Stimulated activated CD4-positive, alpha-beta T cell treated with anti-CD3 and anti-CD28 coated beads, Interleukin-1b, Interleukin-23, amount 100 ng/mL, for 1 hour (primary cell): ENCODE measurements at places on chromosomes 1 and 21.

DNA sequence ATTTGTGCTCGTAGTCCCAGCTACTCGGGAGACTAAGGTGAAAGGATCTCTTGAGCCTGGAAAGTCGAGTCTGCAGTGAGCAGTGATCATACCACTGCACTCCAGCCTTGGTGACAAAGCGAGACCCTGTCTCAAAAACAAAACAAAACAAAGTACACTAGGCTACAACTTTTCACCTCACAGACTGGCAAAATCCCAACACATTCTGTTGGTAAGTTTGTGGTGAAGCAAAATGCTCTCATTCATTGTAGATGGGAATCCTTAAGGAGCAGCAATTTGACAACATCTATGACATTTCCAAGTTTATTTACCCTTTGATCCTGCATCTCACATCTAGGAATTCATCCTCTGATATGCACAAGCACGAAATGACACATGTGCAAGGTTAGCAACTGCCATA is 20.2 kb upstream of the SLC1A7 start:
- DNase-seq: no peak

- no peak for DNase-seq
Measured at GRCh38 chr1:118981436-118981835, 6.7 kb downstream of the TBX15 start.

GRCh38 chr1:232912845-232913580 is 37.4 kb upstream of the NTPCR start:
- no peak for DNase-seq

DNA sequence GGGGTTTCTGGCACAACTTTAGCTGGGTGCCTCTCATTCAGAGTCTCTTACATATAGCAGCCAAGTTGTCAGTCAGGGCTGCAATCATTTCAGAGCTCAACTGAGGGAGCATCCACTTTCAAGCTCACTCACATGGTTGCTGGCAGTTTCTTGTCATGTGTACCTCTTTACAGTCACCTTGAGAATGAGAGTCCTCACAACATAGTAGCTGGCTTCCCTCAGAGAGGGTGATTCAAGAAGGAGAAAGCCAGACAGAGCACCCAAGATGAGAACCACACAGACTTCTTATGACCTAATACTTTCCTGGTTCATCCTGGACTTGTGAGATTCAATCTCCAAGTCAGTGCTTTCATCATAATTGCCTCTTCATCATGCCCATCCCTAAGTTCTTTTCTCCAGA is 57.2 kb downstream of the DPT start:
- no peak for DNase-seq

DNA sequence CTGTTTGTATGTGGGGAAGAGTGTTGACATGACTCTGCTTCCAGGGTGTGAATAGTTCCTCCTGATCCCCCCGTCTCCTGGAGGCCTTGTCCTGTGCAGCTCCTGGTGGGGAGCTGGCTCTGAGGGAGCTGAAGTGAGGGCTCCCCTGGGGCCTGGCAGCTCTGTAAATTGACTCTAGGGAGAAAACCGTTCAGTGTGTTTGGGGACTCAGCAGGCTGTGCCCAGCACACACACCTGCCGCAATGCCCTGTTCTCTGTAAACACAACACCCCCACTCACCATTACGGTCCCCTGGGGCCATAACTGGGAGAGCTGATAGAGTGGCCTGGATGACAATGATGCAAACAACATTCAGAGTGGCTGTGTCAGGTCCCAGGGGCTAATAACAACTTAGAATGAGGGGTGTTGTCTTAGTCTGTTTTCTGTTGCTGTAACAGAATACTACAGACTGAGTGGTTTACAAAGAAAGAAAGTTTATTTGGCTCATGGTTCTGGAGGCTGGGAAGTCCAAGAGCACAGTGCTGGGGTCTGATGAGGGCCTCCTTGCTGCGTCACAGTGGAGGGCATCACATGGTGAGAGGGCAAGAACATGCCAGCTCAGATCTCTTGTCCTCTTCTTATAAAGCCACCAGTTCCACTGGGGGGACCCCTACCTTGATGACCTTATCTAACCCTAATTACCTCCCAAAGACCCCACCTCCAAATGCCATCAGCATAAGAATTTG is 15.3 kb downstream of the ADORA1 start:
- DNase-seq: no peak

GRCh38 chr1:91604632-91605031 is 104.0 kb downstream of the CDC7 start:
- no peak for DNase-seq

DNA sequence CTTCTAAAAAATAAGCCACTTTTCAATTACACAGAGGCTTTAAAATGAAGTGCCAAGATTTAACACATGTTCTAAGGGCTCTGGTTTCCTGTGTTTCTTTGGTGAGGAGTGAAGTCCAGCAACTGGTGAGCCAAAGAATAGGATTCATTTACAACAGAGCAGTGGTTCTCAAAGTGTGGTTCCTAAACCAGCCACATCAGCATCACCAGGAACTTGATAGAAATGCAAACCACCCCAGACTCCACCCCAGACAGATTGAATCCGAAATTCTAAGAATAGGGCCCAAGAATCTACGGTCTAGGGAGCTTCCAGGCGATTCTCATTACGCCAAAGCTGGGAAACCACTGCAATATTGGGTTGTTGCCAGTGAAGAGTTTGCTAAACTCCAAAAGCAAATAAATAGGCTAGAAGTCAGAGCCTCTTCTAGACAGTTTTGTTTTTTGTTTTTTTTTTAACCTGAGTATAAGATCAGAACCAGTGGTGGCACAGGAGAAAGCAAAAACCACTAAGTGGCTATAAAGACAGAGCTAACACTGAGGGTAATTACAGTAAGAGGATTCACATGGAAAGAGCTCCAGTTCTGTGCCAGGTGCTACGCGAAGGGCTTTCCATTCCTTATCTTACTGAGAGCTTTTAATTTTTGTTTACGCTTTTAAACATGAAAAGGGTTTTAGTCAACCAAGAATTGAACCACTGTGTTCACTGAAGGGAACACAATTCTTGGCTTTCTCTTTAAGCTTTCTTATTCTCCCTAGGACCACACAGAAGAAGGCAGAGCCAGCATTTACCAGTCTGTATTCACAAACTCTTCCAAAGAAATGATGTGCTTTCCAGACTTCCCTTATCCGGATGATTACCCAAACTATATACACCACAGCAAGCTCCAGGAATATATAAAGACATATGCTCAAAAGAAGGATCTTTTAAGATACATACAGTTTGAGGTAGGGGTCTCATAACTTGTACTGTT is 42.4 kb upstream of the FMO2 start:
- no peak for DNase-seq

DNA sequence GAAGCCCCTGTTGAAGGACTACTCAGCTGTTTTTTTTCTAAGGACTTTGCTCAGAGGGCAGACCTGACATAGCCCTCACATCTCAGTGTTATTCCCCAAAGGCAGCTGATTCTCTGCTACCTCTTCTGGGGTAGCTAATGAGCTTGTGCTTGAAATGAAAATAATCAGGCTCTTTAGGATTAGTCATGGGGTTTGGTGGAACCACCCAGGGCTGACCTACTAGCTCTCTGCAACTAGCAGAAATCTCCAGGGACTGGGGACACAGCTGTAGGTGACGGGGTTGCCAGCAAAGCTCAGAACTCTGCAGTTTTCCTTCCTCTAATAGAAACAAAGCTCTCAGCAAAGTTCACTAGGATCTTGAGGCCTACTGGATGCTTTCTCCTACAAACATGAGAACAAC is 106.4 kb upstream of the BCL9 start:
- no peak for DNase-seq

- DNase-seq: no peak
Measured at GRCh38 chr1:50271968-50272578, 151.2 kb downstream of the DMRTA2 start.

GRCh38 chr1:86541859-86542258 is 5.0 kb upstream of the CLCA4 start:
- DNase-seq: no peak

GRCh38 chr1:79133774-79134364 is 127.3 kb upstream of the ADGRL4 start:
- DNase-seq: no peak

- DNase-seq: no peak
Measured at GRCh38 chr1:32622806-32623681, 27.3 kb downstream of the ZBTB8OS start.

DNA sequence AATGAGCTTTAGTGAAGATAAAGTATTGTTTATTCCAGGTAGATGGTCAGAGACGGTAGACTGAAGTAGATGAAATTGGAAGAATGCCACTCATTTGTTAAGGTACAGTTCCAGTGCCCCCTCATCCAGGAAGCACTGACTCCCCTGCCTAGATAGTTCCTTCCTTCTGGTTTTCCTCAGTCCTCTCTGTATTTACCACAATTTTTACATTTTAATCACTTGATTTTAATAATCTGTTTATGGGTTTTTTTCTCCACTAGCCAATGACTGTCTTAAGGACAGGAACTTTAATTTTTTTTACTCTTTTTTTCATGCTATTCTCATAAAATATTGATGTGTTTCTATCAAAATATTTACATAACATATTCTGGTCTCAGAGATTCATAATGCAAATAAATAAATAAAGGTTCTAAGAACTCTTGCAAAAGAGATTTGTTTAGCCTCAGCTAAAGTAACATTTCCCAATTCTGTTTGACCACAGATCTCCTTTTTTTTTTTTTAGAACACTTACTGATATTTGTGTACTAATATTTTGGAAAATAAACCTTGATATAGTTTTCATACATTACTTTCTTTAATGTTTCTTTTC is 651.6 kb downstream of the PLPP3 start:
- no peak for DNase-seq

GRCh38 chr1:25100151-25100833 is 132.0 kb downstream of the SYF2 start:
- DNase-seq: no peak

GRCh38 chr1:205921570-205921909 is 21.7 kb downstream of the SLC26A9 start:
- DNase-seq: no peak

- no peak for DNase-seq
Measured at GRCh38 chr21:38646213-38646837, 148.0 kb upstream of the ERG start.

- no peak for DNase-seq
Measured at GRCh38 chr1:35185200-35185599, 7.7 kb downstream of the SFPQ start.

DNA sequence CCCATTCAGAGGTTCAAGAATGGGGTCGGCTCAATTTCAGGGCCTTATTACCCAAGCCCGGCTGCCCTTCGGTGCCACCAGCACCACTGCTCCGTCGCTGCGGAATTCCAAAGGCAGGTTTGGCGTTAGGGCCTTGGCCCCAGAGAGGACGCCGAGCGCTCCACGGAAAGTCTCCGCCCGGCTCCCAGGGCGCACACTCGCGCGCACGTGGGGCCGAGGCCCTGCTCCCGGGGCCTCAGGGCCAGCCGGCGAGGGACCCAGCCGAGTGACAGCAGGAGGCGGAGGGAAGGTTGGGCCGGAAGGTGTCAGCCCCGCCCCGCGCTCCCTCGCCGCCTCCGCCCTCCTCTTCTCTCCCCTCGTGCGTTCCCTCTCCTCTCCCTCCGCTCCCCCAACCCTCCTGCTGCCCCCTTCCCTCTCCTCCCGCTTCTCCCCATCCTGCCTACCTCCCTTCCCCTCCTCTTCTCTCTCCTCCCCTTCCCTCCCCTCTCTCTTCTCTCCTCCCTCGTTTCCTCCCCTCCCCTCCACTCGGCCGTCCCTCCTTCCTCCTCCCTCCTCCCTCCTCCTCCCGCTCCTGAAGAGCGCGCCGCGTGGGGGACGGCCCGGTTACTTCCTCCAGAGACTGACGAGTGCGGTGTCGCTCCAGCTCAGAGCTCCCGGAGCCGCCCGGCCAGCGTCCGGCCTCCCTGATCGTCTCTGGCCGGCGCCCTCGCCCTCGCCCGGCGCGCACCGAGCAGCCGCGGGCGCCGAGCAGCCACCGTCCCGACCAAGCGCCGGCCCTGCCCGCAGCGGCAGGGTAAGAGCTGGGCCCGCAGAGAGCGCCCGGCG is at the start of gene ETS2:
TSS of gene ETS2 (plus strand) at position 602 of the 825 bp plus-strand sequence. CDS start 4,106 bp downstream, outside the sequence.
- peak; percentile 24 for DNase-seq
